Activated CD4-positive, alpha-beta T cell treated with anti-CD3 and anti-CD28 coated beads for 36 hours (primary cell): ENCODE measurements at places on chromosomes 3 and 15.
A peak's percentile ranks its signal among the peaks of the same experiment; 100 is the strongest.

GRCh38 chr3:130892759-130893375 is 1.0 kb upstream of the ATP2C1 start:
- peak; percentile 79 for DNase-seq

DNA sequence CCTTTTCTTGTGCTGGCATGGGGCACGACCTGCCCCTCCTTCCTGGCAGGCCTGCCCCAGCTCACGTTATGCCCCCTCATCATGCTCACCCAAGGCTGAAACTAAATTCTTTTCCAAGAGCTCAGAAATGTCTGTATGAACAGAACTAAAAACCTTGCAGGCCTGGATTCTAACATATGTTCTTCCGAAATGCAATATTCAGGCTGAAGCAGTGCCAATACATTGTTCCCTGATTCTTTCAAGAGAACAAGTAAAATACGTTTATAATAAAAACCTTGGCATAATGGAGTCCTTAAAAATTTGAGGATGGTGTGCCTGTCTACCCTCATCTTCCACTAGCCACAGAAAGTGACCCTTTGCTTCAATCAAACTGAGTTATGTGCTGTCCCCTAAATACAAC is 48.5 kb upstream of the ICE2 start:
- no peak for DNase-seq

DNA sequence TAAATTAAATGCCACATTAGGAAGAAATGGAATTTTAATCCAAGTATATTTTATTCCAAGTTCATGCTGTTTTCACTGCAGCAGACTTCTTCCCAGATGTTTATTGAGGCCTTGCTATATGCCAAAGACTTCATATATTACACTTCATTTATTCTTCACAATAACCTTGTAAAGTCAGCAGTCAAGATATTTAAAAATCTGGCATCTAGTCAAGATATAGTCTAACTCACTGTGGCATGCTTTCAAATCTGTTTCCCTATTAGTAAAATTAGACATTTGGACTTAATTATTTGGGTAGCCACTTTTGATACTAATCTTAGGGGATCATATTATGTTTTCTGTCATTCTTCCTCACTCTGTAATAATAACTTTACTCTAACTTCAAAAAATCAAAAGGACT is 81.5 kb upstream of the VGLL3 start:
- no peak for DNase-seq

DNA sequence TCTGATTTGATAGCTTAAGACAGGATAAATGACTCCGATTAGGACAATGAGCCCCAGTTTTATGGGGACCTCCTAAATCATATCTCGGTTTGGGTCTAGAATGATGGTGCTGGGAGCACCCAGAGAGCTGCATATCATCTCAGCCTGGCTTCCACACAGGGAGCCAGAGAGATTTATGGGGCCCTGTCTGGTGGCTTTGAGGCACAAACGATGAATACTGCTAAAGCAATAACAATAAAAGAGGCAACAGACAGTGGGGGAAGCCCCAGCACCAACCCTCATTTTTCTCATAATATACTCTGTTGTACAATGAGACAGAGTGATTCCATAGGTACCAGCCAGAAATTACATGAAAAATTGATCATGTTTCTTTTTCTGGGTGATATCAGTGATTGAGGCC is 889.0 kb upstream of the CFAP20DC start:
- peak; percentile 18 for DNase-seq

GRCh38 chr3:169550284-169550683 is 113.2 kb downstream of the MECOM start:
- no peak for DNase-seq

- DNase-seq = no peak
Measured at GRCh38 chr3:71156062-71156665, 427.4 kb downstream of the FOXP1 start.

DNA sequence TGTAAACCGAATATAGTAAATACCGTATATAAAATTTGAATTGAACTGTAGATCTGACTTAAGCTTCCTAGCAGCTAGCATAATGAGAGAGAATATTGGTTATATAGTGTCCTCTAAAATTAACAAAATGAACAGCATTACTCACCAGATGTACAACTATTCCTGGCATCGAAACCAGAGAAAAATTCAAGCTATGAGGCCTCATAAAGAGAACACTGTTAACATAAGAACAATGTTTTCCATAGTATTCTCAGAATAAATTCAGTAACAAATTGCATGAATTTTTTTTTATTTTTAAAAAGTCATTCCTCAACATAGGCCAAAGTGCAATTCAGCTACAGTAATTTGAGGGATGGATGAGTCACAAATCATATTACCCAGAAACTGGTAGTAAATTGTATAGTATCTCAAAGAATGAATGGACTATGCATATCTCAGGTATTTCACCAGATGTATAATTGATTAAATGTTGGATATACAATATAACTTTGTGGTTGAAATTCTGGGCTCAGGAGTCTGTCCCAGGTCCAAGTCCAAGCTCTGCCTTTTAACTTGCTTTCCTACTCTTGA is 5.0 kb downstream of the TMEM207 start:
- DNase-seq = no peak
